ENCODE measurements at places on chromosomes 6 and 20. TPM values are rescaled to one million over a fixed set of nuclear protein-coding genes. Genes with fewer than 3 reads are reported as not detected.

GRCh38 chr6:25046942-25047341 lies 111.2 kb upstream of the RIPOR2 start:
- H3K27ac ChIP-seq: no peak overlapping the region
- H3K4me3 ChIP-seq: no peak overlapping the region
- no peaks in the 10 kb centered on the region for H3K27me3 ChIP-seq
- H3K4me1 ChIP-seq: peaks cover 35% of the 10 kb centered on the region
- H3K36me3 ChIP-seq: no peaks in the 10 kb centered on the region

- no peaks in the 10 kb centered on the region for H3K36me3 ChIP-seq
- H3K4me3 ChIP-seq: peak overlapping the region; percentile 25
- H3K27me3 ChIP-seq: peaks cover 93% of the 10 kb centered on the region
- no peak for DNase-seq
- H3K4me1 ChIP-seq: peaks cover 76% of the 10 kb centered on the region
Measured at GRCh38 chr20:38728911-38729642, 4.8 kb downstream of the SLC32A1 start.

DNA sequence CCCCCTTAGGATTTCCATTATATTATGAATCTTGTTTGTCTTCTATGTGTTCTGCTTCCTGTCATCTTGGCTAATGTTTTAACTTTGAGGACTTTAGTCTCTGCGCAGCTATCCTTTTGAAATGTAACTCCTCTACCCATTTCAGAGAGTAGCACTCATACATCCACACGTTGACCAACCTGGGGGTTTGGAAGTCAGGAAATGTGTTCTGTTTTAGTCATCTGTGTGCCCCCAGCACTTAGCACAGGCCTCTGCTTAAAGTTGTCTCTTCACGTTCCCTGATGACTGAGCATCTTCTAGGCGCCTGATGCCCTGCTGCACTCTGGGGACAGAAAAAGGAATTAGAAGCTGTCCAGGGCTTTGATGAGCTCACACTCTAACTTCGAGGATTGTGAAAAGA lies 47.9 kb downstream of the HMGN3 start:
- H3K4me1 ChIP-seq: no peaks in the 10 kb centered on the region
- no peak overlapping the region for H3K4me3 ChIP-seq

DNA sequence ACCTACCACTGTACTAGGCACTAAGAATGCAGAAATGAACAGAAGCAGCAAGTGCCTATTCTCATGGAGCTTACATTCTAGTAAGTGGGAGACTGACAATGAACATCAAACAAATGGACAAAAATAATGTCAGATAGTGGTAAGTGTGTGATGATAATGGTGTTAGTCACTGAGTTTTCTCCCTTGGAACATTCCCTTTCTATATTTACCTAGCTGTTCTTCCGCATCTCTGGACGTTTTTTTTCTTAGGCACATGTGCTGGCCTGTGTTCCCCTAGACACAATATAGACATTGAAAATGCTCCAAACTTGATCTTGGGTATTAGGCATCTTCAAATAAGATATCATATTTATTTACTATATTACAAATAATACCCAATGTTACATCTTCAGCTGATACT lies 218.1 kb upstream of the GJE1 start:
- H3K4me3 ChIP-seq: no peak overlapping the region
- H3K27ac ChIP-seq: no peak overlapping the region
- no peaks in the 10 kb centered on the region for H3K27me3 ChIP-seq

- H3K36me3 ChIP-seq: no peaks in the 10 kb centered on the region
- no peak for DNase-seq
- peak overlapping the region; percentile 30 for H3K4me3 ChIP-seq
Measured at GRCh38 chr6:7087491-7087979, 20.2 kb upstream of the RREB1 start.

DNA sequence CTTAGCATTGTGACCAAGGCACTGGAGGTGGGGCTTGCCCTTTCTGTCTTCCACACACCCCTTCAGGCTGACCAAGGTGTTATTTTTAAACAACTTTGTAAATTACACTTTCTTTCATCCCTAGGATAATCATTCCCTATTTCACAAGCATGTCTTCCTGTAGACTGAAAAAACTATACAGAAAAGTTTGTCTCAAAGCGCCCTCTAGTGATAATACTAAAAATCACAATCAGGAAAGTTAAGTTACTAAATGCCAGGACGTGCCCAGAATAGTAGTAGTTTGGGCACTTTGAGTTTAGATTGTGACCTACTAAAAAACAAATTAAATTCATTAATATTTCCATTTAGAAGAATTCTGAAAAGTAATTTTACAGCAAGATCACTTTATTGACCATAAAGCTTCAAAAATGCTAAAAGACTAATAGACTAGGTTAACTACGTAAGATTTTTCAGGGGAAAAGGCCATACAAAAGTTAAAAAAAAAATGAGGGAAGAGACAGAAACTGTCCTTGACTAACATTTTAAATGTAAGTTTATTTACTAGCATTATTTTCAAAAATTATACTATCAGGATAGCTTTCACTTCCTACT lies 123.3 kb upstream of the DUSP22 start:
- H3K36me3 ChIP-seq: no peaks in the 10 kb centered on the region
- no peak overlapping the region for H3K4me3 ChIP-seq
- no peaks in the 10 kb centered on the region for H3K4me1 ChIP-seq
- DNase-seq: peak; percentile 52
- H3K27ac ChIP-seq: no peak overlapping the region

DNA sequence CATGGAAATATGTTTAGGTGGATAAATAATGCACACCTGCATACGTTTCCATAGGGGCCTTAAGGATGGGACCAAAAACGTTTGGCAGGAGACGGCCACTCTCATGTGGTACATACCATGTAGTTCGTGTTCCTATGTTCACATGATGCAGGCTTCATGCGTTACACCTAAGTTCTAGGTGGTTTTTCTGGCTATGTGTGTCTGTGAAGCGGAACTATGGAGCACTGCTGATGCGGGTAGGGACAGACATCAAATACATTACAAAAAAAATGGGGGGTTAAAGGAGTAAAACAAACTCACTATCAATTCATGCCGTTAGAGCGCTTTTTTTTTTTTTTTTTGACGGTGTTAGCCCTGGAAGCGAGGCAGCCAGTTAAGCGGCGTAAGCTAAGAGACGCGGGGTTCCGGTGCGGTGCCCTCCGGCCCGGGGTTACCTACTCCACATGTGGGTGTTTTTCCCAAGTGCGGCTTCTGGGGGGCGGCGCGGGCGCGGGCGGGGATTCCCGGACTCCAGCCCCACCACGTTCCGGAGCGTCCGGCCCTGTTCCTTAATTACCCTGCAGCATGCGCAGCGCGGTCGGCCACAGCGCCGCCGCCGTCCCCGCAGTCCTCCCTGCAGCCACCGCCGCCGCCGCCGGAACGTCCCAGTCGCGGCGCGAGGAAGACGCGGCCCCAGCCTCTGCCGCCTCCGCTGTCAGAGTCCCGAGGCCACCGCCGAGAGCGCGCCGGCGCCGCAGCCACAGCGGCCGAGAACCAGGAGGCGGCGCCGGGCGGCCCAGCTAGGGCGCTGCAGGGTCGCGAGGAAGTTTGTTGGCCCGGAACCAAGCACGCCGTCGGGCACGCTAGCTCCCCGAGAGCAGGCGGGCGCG lies 648 bp downstream of the COL19A1 start:
- DNase-seq: peak; percentile 48
- H3K27ac ChIP-seq: no peak overlapping the region
- peaks cover 4% of the 10 kb centered on the region for H3K4me1 ChIP-seq
- peak overlapping the region; percentile 67 for H3K4me3 ChIP-seq
- no peaks in the 10 kb centered on the region for H3K36me3 ChIP-seq
- H3K27me3 ChIP-seq: peaks cover 9% of the 10 kb centered on the region

GRCh38 chr20:49400410-49400809 lies 82.1 kb downstream of the KCNB1 start:
- DNase-seq: no peak
- H3K27ac ChIP-seq: no peak overlapping the region
- no peaks in the 10 kb centered on the region for H3K36me3 ChIP-seq
- H3K4me1 ChIP-seq: no peaks in the 10 kb centered on the region

- H3K4me1 ChIP-seq: peaks cover 6% of the 10 kb centered on the region
- DNase-seq: peak; percentile 26
- H3K27ac ChIP-seq: peak overlapping the region; percentile 45
- no peak overlapping the region for H3K4me3 ChIP-seq
- no peaks in the 10 kb centered on the region for H3K27me3 ChIP-seq
Measured at GRCh38 chr20:32474967-32475811, 109.9 kb downstream of the NOL4L start.

DNA sequence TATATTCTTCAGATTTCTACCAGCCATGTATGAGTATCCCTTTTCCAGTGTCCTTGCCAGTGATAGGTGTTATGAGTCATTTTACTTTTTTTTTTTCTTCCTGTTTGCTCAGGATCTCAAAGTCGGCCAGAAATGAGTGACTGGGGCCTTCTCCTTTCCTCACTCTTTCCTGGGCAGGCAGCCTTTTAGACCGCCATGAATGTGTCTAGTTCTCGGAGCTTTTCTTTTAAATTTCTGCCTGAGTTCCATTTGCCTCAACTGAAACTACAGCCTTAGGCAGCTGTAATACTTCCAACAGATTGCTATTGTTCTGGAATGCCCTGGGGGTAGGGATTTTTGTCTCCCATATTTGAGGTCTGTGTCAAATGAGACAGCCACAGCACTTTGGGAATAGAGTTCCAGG lies 83.7 kb downstream of the STXBP5 start:
- DNase-seq: no peak
- no peak overlapping the region for H3K27ac ChIP-seq
- H3K4me3 ChIP-seq: no peak overlapping the region
- H3K27me3 ChIP-seq: no peaks in the 10 kb centered on the region
- peaks cover 14% of the 10 kb centered on the region for H3K36me3 ChIP-seq

- no peak for DNase-seq
- H3K27ac ChIP-seq: no peak overlapping the region
- H3K36me3 ChIP-seq: no peaks in the 10 kb centered on the region
Measured at GRCh38 chr6:64497634-64498033, 862.0 kb downstream of the PHF3 start.

GRCh38 chr6:147874322-147874721 lies 365.8 kb downstream of the SAMD5 start:
- H3K4me3 ChIP-seq: no peak overlapping the region
- H3K4me1 ChIP-seq: no peaks in the 10 kb centered on the region
- no peak for DNase-seq

DNA sequence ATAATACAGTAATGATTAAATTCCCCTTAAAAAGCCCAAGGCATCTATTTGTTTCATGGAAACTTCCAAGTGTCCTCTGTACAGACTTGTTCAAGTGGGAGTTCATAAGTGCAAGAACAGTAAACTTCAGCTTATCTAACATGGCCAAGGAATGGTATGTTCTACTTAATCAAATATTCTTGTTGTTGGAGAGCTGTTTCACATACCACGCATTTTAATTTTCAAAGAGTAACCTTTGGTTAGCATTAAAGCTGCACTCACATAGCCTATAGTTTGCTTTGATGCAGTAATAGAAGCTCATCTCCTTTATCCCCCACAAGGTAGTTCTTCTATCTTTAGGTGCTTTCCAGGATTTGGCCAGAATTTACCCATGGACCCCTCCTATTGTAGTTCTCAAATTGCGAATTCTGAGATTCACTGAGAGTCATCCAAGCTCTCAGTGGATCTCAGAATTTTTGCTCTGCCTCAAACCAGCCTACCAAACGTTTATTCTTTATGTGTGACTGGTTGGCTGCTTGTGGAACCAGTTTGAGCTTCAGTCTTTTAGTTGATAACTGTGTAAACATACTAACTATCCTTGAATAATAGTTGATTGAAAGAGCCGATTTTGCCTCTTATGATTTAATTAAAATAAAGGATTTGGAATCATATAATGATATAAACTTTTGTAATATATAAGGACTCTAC lies 668.0 kb upstream of the FLRT3 start:
- H3K27ac ChIP-seq: no peak overlapping the region
- no peak overlapping the region for H3K4me3 ChIP-seq
- no peak for DNase-seq
- no peaks in the 10 kb centered on the region for H3K4me1 ChIP-seq
- no peaks in the 10 kb centered on the region for H3K36me3 ChIP-seq

DNA sequence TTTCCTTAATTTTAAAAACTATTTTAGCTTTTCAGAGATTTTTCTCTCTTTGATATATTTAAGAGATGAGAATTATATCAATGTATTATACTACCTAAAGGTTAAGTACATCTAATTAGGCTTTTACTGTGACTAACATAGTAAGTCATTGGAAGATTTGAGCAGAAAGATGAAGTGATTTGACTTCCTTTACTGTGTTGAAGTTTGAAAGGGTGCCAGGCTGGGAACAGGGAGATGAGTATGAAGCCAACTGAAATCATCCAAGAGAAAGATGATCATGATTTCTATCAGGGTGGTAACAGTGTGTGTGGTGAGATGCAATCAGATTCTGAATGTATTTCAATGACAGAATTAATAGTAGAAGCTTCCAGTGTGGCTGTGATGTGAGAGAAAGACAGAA lies 87.3 kb downstream of the TRDN start:
- H3K27ac ChIP-seq: no peak overlapping the region
- no peak overlapping the region for H3K4me3 ChIP-seq
- no peaks in the 10 kb centered on the region for H3K27me3 ChIP-seq
- DNase-seq: no peak
- no peaks in the 10 kb centered on the region for H3K4me1 ChIP-seq

DNA sequence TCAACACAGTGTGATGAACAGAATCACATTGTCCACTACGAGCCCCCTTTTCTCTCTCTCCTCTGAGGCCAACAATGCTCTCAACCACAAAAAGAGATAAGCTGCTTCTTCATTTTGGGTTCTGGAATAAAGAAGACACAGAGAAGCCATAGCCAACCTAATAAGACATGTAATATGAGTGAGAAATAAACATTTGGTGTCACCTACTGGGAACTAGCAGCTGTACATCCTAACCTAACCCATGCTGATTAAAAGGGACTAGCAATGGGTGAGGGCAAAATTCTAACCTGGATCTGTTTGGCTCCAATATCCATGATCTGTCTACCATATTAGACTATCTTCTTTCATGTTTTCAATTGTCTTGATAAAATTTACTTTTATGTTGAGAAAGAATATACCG lies 369.1 kb upstream of the MARCKS start:
- H3K4me3 ChIP-seq: no peak overlapping the region
- H3K4me1 ChIP-seq: no peaks in the 10 kb centered on the region
- H3K36me3 ChIP-seq: no peaks in the 10 kb centered on the region
- no peak for DNase-seq
- H3K27ac ChIP-seq: no peak overlapping the region
- no peaks in the 10 kb centered on the region for H3K27me3 ChIP-seq

- H3K4me1 ChIP-seq: no peaks in the 10 kb centered on the region
- H3K4me3 ChIP-seq: no peak overlapping the region
- no peak for DNase-seq
- H3K36me3 ChIP-seq: no peaks in the 10 kb centered on the region
- no peaks in the 10 kb centered on the region for H3K27me3 ChIP-seq
Measured at GRCh38 chr6:6878887-6879585, 228.7 kb upstream of the RREB1 start.

PNLDC1 gene
- 1.2 TPM for total RNA-seq

DSP gene
- not detected for total RNA-seq

LCA5 gene
- total RNA-seq: 0.20 TPM

LGSN gene
- 0.23 TPM for total RNA-seq

IFT52 gene
- 16.0 TPM for total RNA-seq

Data from T-cell (primary cell).